ENCODE measurements at places on chromosomes 1 and 21. TPM values are rescaled to one million over a fixed set of nuclear protein-coding genes. Genes with fewer than 3 reads are reported as not detected.

GRCh38 chr1:29590583-29591565 is 354.6 kb downstream of the PTPRU start:
- DNase-seq, result no peak

DNA sequence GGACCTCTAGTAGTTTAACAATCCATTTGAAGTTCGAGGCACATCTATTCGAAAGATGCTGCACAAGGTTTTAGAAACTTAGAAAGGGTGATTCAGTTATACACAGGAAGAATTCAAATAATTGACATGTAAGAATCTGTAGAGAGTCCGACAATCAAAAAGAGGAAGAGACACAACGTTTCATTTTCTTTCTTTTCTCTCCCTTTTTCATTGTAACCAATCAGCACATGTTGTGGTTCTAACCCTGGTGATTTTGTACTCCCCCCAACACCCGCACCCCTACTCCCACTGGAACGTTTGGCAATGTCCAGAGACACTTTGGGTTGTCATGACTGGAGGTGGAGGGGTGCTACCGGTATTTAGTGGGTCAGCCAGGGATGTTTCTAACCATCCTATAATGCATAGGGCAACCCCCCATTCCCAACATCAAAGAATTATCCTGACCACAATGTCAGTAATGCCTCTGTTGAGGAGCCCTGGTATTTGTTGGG is 4.9 kb downstream of the TGFB2 start:
- no peak for DNase-seq

- DNase-seq, result no peak
These were observed 160.5 kb downstream of the ZBTB18 start for GRCh38 chr1:244211559-244211944.

- DNase-seq, result no peak
These were observed 13.8 kb downstream of the OLIG2 start for GRCh38 chr21:33039536-33039935.

- DNase-seq, result no peak
These were observed 86.2 kb downstream of the KCND3 start for GRCh38 chr1:111903148-111903870.

- DNase-seq, result no peak
These were observed 52.3 kb downstream of the BCAR3 start for GRCh38 chr1:93629101-93630059.

The LINGO4 gene
- total RNA-seq, result not detected

The PLA2G2F gene
- not detected for total RNA-seq

The SPATA17 gene
- total RNA-seq, result 0.40 TPM

Data from sciatic nerve (tissue), 2 donors.